Gastrocnemius medialis (tissue), 4 donors: ENCODE measurements at places on chromosomes 7 and 10. TPM values are rescaled to one million over a fixed set of nuclear protein-coding genes. Genes with fewer than 3 reads are reported as not detected.

GRCh38 chr10:96833220-96834001 lies 1.3 kb downstream of the LCOR start:
- peak overlapping the region; percentile 99 for H3K27ac ChIP-seq
- no peaks in the 10 kb centered on the region for H3K36me3 ChIP-seq
- peak; percentile 12 for DNase-seq
- H3K4me3 ChIP-seq, result peak overlapping the region; percentile 90
- H3K4me1 ChIP-seq, result peaks cover 60% of the 10 kb centered on the region
- no peaks in the 10 kb centered on the region for H3K27me3 ChIP-seq

DNA sequence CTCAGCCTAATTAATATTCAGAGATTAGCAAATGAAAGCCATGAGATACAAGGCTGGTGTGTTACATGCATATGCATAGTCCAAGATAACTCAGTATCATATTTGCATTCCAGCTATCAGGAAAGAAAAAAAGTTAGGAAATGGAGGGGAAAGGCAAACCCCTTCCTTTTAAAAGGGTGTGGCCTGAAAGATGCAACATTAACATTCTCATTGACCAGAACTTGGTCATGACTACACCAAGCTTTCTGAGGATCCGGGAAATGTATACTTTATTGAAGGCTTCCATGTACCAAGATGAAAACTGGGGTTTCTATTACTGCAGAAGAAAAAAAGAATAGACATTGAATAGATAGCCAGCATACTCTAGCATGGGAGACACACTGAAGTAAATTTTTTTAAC lies 96.5 kb downstream of the IPMK start:
- H3K4me3 ChIP-seq, result no peak overlapping the region
- H3K27me3 ChIP-seq, result no peaks in the 10 kb centered on the region
- no peaks in the 10 kb centered on the region for H3K4me1 ChIP-seq
- no peak overlapping the region for H3K27ac ChIP-seq

GRCh38 chr7:40922316-40922670 lies 780.6 kb downstream of the INHBA start:
- no peak overlapping the region for H3K4me3 ChIP-seq
- DNase-seq, result no peak
- H3K27me3 ChIP-seq, result no peaks in the 10 kb centered on the region
- no peaks in the 10 kb centered on the region for H3K4me1 ChIP-seq
- H3K36me3 ChIP-seq, result no peaks in the 10 kb centered on the region

DNA sequence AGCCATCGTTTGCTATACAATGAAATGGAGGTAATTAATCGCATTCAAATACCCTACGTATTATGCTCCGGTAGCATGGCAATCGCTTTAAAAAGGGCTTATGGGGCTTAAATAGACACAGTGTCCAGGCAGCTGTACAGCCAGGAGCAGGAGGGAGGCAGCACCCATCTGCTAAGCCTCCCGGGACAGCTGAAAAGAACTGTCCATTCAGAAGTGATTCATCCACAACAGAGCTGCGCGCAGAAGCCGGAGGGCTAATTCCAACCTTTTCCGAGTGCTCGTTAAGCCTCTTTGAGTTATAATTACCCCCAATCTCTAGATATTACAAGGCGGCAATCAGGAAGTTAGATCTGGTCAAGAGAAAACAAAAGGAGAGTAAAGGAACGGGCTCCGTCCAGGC lies 58.3 kb downstream of the DPYSL4 start:
- no peaks in the 10 kb centered on the region for H3K4me1 ChIP-seq
- no peak for DNase-seq
- H3K4me3 ChIP-seq, result no peak overlapping the region
- H3K36me3 ChIP-seq, result no peaks in the 10 kb centered on the region

- no peaks in the 10 kb centered on the region for H3K27me3 ChIP-seq
- H3K36me3 ChIP-seq, result peaks cover 60% of the 10 kb centered on the region
- H3K27ac ChIP-seq, result peak overlapping the region; percentile 92
- DNase-seq, result peak; percentile 97
These were observed 54.9 kb upstream of the ZMIZ2 start for GRCh38 chr7:44693641-44694313.

GRCh38 chr10:103470761-103471653 lies 8.0 kb downstream of the CALHM3 start:
- no peaks in the 10 kb centered on the region for H3K36me3 ChIP-seq
- H3K27ac ChIP-seq, result no peak overlapping the region
- DNase-seq, result no peak
- no peak overlapping the region for H3K4me3 ChIP-seq
- no peaks in the 10 kb centered on the region for H3K4me1 ChIP-seq

DNA sequence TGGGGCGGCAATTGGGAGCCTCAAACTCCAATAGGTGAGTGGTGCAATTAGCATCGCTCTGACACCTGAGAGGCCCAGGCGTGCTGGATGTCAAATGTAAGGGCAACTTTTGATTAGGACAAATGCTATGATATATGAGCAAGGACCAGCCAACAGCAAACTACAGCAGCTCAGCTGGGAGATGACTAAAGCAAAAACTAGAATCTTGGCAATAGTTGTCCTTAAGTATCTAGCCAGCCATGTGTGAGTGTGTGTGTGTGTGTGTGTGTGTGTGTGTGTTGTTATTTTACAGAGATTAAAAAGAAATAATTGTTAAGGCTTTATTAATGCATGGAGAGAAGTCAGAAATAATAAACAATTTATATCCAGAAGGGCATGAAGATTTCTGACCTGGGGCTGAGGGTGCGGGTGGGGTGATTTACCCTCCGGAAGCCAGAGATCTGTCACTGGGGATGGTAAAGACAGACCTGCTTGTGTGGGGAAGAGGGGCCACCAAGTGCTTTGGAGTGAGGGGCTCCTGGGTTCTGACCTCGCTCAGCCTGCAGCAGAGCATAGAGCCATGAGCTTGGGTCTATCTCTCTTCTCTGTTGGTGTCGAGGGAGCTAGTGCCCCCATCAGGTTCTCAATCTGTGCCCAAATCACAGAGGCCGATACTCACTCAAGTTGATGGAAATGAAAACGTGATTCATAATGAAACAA lies 77.3 kb downstream of the EMX2 start:
- H3K27ac ChIP-seq, result no peak overlapping the region
- H3K4me3 ChIP-seq, result no peak overlapping the region
- H3K36me3 ChIP-seq, result no peaks in the 10 kb centered on the region
- no peaks in the 10 kb centered on the region for H3K27me3 ChIP-seq
- DNase-seq, result no peak

GRCh38 chr10:75395066-75395931 lies 6.3 kb downstream of the ZNF503 start:
- H3K27ac ChIP-seq, result peak overlapping the region; percentile 58
- peak overlapping the region; percentile 26 for H3K4me3 ChIP-seq
- peaks cover 22% of the 10 kb centered on the region for H3K27me3 ChIP-seq
- DNase-seq, result no peak

GAD2 gene
- total RNA-seq, result not detected

PRSS37 gene
- not detected for total RNA-seq

PON3 gene
- total RNA-seq, result 0.61 TPM

RAMP3 gene
- total RNA-seq, result 39.0 TPM
